ENCODE measurements at places on chromosomes 16 and 17.

GRCh38 chr17:8480011-8480976 is 44.6 kb downstream of the NDEL1 start:
- DNase-seq = no peak

- no peak for DNase-seq
These were observed 372 bp upstream of the NDE1 start for GRCh38 chr16:15649727-15650018.

DNA sequence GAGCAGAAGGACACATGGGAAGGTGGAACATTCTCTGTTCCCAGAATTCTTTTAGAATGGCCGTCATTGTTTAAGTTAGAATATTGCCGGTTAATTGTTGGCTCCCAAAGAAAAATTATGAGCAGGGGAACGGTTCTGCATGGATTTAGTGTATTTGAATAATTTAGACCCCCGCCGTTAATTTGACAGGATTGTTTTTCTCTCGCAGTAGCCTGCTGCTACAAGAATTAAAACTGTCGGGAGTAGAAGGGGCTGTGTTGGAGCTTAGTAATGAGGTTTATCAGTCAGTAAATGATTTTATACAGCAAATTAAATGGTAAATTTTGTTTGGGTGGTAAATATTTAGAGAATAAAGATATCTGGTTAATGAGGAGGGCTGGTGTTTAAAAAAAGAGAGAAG is 431.2 kb upstream of the DYNLRB2 start:
- no peak for DNase-seq

- DNase-seq = no peak
These were observed 20.6 kb upstream of the KIFC3 start for GRCh38 chr16:57822856-57823255.

- no peak for DNase-seq
These were observed 26.2 kb downstream of the C16orf78 start for GRCh38 chr16:49399594-49400364.

GRCh38 chr17:57601143-57601735 is 143.9 kb downstream of the CCDC182 start:
- no peak for DNase-seq

DNA sequence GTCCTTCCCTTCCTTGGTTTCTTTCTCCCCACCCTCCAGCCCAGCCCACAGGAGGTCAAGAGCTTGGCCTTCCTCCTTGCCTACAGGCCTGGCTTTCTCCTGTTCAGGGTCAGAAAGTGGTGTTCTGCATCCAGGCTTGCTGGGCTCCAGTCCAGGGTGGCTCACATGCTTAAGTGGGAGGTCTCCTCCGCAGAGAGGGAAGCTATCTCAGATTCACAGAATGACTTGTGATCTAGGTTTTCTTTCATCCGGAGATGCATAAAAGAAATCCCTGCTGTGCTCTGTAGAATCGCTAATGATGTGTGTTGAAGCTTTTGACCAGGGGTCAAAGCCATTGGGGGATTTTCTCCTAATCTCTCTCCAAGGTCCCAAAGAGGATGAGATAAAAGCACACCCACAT is 382.3 kb upstream of the EEF2KMT start:
- no peak for DNase-seq

GRCh38 chr17:47848198-47848513 is 2.8 kb downstream of the SP6 start:
- DNase-seq = no peak

DNA sequence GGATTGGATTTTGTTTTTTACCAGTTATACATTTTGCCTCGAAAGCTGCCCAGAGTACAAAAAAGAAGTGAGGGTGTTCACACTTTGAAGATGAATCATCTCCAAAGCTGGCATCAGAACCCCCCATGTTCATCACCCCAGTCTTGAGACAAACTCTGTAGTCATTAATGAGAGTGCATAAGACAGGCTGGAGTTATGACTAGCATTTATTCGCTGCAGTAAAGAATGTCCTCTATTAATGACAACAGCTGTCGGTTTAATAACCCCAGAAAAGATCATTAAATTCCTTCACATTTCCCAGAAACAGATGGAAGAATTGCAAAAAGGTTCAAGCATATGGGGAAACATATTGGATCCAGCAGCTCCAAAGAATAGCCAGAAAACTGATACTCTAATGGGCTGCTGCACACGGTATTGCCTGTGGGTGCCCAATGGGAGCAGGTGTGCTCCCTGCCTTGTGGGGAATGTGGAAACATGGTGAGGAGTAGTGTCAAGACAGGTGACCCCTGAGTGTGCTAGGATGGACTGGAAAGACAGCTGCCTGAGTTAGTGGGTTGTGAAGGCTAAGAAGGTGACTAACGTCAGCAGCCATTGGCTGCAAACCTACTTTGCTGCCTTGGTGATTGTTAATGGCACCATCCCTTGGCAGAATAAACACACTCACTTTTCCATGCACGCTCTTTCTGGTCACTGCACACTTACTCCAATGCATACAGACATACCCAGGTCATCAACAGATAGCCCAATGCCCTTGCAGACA is 81.9 kb downstream of the AIPL1 start:
- no peak for DNase-seq

DNA sequence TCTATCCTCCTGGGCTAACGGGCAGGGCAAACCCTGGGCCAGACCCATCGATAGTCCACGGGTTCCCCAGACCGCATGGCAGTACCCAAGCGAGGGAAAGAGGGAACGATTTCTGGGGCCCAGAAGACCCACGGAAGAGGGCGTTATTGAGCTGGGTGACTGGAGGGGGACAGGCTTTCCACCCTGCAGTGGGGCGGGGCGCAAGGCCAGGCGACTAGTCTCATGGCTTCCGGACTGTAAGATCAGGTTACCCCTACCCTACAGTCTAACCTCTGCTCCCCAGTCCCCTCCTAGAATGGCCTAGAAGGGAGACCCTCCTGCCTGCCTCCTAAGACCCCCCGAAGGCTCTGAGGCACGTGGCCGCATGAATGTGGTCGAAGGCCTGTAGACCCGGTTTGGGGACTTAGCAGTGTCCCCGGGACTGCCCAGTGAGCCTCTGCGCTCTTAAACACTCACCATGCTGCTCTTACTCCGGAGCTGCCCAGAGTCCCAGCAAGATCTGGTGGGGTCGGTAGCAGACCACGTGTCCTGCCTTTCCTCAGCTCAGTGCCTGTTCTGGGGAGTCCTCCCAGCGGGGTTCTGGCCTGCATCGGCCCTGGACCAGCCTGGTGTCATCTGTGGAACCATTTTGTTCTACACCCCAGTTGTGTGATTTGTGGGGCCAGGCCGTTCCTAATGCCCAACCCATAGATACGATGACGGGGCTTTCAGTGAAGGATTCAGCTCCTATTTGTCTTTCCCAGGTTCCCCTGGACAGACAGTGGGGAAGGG is 13.2 kb upstream of the AURKB start:
- DNase-seq = peak; percentile 58

- no peak for DNase-seq
These were observed 57.2 kb upstream of the CIBAR2 start for GRCh38 chr16:85169333-85170065.

DNA sequence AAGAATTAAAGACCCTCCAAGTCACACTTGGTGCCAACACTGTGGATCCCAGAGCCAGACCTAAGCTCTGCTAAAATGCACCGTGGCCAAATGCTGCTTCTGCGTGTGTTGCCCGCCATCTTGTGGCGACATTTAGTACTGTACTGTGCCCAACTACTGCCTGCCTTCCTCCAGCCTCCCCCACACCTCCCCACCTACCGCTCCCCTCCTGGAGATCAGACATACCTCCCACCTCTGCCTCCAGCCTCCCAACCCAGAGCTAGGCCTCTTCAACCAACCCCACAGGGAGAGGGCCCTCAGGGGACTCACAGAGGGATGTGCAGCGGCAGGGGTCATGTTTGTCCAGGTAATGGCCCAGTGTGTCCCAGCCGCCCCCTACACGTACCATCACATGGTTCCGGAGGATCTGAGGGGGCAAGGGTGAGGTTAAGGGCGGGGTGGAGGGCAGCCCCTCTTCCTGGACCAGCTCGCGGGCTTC is 5.5 kb downstream of the GAS2L2 start:
- peak; percentile 58 for DNase-seq

DNA sequence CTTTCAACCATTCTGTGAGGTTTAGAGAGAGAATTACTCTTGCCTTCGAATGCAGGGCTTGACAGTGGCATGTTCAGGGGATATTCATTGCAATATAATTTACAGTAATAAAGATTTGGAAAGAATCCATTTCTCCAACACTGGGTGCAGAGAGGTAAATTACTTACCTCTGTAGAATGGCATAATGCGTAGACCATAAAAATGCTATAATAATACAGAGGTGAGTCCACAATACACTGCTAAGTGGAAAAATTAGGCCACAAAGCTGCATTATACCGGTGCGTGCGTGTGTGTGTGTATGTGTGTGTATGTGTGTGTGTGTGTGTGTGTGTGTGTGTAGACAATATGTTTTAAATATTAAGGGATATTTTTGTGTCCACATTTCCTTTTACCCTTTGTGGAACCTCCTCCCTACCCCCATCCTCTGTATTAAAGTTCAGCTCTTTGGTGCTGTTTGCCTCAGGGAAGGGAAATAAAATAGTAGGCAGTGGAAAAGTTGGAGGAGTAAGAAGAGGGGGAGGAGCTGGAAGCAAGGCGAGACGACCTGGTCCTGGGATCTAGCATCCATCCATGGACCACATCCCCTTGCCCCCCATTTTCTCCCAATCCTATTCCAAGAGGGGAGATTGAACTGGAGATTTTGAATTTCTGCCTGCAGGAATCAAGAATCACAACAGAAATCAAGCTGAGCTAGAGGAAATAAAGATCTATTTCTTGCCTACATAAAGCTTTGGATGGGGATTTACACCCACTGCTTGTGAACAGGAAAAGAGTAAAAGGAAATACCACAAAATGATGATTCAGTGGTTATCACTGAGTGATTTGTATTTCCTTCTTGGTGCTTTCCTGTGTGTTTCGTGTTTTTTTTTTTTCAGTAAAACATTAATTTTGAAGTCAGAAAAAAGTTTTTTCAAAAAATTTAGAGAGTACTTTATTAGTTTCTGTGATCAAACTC is 124.8 kb downstream of the RGS9 start:
- DNase-seq = no peak

DNA sequence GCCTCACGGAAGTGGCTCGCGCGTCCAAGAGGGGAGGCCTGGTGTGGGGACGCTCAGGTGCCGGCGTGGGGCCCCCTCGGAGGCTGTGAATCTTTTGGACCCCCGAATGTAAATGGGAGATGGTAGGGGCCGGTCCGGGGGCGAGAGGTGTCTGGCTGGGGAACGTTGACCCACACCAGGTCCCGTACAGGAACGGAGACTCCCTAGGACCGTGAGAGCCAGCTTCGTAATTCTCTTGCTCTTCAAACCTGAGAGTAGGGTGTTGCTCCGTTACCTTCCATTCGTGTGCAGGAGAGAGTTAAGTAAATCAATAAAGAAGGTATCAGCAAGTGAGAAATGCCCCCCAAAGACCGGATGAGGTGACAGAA is 481 bp downstream of the LYRM1 start:
- no peak for DNase-seq

DNA sequence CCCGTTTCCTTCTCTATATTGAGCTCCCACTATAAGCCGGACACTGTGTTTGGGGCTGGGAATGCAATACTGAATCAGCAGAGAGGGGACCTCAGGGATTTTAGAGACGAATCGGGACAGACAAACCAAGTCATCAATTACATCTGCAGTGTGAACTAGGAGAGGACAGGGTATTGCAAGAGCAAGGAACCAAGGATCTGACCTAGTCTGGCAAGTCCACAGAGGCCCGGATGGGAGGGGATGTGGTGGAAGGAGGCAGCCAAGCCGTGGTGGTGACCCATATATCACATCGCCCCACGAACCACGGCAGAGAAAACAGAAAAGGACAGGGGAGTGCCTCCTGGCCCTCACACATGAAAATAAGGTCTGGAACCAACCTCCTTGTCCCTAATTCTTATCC is 28.1 kb upstream of the NXPH3 start:
- DNase-seq = no peak

DNA sequence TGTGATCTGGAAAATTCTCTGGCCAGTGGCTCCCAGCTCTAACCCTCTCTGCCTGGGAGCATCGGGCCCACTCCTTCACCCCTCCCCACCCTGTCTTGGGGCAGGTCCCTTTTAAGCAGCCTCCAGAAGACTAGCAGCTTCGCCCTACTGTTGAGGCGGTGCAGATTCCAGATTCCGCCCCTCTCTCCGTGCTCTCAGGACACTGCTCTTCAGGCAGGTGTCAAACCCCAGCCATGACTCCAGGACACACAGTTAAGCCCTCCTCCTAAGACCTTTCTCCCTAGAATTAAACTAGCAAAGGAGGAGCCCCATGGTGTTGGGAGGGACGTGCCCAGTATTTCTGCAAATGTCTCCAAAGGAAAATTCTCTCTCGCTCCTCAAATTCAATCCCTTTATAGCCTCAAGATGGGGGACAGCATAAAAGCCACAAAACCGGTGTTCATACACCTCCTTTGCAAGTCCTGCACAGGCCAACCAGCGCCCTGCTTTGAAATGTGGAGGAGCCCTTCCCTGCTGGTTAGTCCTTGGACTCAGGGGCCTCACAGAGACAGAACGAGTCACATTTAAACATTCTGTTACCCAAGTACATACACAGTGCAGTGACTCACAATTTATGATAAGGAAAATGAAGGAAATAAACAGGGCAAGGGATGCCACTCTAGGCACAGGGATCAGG is 7.2 kb downstream of the LPO start:
- DNase-seq = no peak

- DNase-seq = no peak
These were observed 5.2 kb upstream of the SYNRG start for GRCh38 chr17:37614391-37614790.

- DNase-seq = no peak
These were observed 13.3 kb downstream of the NDUFAF8 start for GRCh38 chr17:81252326-81252986.

DNA sequence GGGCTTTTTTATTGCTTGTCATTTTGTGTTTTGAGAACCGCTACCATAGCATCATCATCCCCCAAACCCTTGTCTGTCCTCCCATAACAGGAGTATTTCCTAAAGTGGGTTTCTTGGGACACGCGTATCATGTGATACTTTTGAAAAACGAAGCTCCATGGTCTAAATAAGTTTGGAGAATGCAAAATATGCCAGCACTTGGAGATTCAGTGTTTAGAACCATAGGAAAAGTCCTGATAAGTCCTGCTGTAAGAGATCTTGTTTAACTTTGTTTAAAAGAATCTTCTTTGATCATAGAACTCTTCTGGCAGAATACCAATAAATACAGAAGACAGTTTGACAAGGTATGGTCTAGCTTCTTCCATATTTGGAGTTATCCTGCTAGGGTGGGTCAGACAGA is 59.3 kb downstream of the NKD1 start:
- no peak for DNase-seq

- no peak for DNase-seq
These were observed 601 bp upstream of the PRSS33 start for GRCh38 chr16:2787961-2788360.

- no peak for DNase-seq
These were observed 15.9 kb downstream of the SLC46A1 start for GRCh38 chr17:28390141-28390540.

DNA sequence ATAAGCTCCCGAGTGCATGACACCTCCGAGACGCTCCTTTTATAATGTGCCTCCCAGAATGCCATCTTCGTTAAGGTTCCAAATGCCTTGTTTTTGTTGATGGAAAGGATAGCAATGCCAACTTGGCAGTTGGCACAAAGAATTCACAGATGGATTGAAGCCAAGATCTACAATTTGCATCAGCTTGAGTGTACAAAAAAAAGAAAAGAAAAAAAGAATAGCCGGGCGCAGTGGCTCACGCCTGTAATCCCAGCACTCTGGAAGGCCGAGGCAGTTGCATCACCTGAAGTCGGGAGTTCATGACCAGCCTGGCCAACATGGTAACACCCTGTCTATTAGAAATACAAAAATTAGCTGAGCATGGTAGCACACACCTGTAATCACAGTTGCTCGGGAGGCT is 7.6 kb downstream of the TBC1D16 start:
- DNase-seq = no peak

GRCh38 chr17:77734371-77735080 is 224.0 kb upstream of the TNRC6C start:
- DNase-seq = no peak

GRCh38 chr17:62032480-62032879 is 32.6 kb downstream of the MED13 start:
- no peak for DNase-seq

Measured in right renal pelvis (tissue), 4 donors.